ENCODE measurements at places on chromosomes 1 and 21.

GRCh38 chr1:205370780-205371179, 14.1 kb upstream of the KLHDC8A start:
- no peak for DNase-seq

- DNase-seq: no peak
Measured at GRCh38 chr1:227094249-227094966, 154.3 kb downstream of the COQ8A start.

DNA sequence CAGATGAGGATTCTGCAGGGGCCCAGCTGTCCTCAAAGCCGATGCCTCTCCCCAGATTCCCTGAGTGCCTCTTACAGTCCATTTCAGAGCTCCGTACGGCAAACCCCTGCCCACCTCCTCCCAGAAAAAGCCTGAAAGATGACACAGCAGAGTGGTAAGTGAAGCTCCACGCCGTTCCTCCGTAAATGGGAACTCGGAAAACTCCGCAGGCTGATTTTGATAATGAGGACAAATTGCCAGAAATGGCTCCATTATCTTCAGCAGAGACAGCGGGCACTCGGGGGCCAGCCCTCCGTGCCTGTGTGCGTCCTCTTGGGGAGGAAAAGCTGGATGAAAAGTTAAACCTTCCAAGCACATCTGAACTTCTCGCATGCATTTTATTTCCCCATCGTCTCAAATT, 81.1 kb downstream of the NPHP4 start:
- no peak for DNase-seq

GRCh38 chr21:36113647-36114428, 21.0 kb upstream of the CBR3 start:
- DNase-seq: no peak

GRCh38 chr1:184483101-184483683, 96.4 kb downstream of the C1orf21 start:
- DNase-seq: peak; percentile 45

GRCh38 chr1:227568593-227568992, 5.2 kb downstream of the ZNF678 start:
- no peak for DNase-seq

- DNase-seq: peak; percentile 84
Measured at GRCh38 chr1:93798291-93798690, 80.7 kb downstream of the DNTTIP2 start.

GRCh38 chr1:47772960-47773682, 224.1 kb downstream of the TRABD2B start:
- no peak for DNase-seq

GRCh38 chr1:16326833-16327404, 25.4 kb downstream of the FBXO42 start:
- no peak for DNase-seq

DNA sequence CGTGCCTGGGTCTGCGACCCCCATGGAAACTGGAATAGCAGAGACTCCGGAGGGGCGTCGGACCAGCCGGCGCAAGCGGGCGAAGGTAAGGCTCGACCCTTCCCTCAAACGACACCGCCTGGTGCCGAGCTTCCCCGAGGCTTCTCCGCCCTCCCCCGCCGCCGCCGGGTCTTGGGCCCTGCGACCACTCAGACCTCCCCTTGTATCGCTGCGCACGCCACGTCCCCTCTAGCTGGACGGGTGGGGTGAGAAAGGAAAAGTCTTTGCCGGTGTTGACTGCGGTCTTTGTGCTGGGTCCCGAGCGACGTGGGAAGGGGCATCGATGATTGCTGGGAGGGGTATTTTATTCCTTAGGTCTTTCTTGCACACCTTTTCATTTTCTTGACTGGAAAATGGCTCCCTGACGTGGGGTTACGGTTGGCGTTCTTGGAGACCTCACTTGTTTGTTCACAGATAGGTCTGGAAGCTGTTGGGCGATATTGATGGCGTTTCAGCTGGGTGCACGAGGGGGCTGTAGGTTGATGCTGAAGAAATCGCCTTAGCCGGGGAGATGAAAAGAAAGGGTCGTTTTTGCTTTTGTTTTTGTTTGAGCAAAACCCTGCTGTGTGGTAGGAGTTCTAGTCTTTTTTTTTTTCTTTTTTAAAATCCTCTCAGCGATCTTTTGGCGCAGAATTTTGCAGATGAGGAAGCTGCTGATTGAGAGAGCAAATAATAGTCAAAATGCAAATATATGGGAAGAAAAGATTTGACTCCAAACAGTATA, 776 bp downstream of the KDM1A start:
- DNase-seq: peak; percentile 5

GRCh38 chr1:156844102-156844501, 14.8 kb downstream of the INSRR start:
- no peak for DNase-seq

GRCh38 chr1:166330096-166330495, 163.3 kb upstream of the FAM78B start:
- DNase-seq: no peak

DNA sequence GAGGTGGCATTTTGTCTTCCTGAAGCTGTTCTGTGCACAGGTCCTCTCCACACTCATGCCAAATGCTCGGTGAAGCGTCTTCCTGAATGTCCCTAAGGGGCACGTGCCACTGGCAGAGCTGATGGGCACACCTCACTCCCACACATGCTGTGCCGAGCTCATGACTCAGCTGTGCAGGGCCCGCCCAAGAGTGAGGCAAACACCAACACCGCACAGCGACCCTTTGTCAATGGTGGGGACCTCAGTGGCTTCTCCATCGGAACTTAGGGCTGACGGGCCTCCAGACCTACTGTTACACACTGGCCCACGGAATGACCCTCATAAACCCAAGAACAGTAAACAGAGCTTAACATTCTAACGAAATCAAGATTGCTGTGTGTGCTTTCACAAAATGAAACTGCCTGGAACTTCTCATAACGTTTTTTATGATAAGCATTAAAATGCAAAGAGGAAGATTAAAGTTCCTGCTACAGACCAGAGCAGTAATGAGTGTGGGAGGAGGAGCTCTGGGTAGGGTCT, 89.3 kb downstream of the SIM2 start:
- DNase-seq: no peak

DNA sequence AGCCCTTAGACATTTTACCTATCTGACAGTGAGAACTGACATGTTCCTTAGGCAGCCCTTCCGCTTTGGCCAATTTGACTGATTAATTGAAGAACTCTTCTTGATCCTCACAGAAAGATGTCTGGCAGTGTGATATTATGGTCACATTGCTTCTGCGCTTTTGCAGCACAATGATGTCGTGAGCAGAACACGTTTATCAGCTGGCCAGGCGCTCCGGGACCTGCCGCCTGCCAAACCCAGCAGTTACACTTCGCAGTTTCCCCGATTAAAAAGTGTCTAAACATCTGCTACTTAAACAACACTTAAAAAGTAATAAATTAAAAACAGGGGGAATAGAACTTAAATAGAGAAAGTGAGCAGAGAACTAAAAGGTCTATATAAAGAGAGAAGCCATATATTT, 103.5 kb upstream of the ETS2 start:
- no peak for DNase-seq

DNA sequence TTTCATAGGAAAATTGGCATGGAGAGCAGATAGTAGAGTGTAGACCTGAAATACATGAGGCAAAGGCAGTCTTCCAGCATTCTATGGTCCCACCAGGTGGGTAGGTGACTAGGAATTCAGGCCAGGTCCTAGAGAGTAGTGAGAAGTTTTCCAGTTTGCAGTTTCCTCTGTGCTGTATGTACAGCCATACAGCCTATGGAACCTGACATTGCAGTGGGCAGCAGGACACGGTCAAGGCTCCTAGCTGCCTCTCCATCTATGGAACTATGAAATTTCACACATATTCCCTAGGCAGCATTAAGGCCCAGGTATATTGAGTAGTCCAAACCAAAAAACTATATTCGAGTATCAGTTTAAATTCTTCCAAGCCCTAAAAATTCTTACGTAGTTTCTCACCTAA, 16.3 kb downstream of the POGK start:
- no peak for DNase-seq

- DNase-seq: no peak
Measured at GRCh38 chr1:14820295-14821085, 222.0 kb downstream of the KAZN start.

DNA sequence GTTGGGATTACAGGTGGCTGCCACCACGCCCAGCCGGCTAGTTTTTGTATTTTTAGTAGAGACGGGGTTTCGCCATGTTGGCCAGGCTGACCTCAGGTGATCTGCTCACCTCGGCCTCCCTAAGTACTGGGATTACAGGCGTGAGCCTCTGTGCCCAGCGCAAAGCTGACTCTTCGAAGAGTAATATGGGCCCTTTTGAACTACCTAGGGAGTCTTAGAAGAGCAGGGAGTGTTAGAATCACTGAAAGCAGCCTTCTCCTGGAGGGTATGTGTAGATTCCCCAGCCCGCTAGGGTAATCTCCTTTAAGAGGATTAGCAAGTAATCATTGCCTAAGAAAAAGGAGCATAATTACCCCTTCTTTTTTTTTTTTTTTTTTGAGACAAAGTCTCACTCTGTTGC, 6.5 kb upstream of the MAST2 start:
- DNase-seq: no peak

GRCh38 chr1:160646180-160646579, 664 bp downstream of the SLAMF1 start:
- no peak for DNase-seq

DNA sequence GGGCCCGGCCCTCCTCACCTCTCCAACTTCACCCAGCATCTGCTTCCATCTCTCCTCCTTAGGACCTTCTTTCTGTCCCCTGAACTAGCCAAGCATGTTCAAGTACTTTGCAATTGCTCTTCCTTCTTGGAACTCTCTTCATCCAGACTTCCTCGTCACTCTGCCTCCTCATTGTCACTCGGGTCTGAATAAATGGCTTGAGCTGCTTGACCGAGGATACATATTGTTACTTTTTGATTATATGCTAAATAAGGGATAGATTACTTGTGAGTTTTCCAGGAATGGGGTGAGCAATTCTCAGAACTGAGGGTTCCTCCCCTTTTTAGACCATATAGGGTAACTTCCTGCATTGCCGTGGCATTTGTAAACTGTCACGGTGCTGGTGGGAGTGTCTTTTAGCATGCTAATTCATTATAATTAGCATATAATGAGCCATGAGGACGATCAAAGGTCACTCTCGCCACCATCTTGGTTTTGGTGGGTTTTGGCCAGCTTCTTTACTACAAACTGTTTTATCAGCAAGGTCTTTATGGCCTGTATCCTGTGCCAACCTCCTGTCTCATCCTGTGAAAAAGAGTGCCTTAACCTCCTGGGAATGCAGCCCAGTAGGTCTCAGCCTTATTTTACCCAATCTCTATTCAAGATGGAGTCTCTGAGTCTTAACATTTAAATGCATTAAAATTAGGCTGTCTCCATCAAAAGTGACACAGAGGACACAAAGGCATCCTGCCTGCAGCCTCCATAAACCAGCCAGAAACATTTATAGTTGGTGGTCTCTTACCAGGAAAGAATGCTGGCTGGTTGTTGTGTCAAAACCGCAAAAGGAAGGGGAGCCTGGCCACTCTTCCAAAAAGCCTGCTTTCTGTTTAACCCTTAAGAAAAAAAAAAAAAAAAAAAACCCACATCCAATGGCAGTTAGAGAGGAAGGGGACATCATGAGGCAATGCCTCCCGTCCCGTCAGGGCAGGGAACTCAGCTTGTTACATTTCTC, 179.3 kb downstream of the KAZN start:
- no peak for DNase-seq

DNA sequence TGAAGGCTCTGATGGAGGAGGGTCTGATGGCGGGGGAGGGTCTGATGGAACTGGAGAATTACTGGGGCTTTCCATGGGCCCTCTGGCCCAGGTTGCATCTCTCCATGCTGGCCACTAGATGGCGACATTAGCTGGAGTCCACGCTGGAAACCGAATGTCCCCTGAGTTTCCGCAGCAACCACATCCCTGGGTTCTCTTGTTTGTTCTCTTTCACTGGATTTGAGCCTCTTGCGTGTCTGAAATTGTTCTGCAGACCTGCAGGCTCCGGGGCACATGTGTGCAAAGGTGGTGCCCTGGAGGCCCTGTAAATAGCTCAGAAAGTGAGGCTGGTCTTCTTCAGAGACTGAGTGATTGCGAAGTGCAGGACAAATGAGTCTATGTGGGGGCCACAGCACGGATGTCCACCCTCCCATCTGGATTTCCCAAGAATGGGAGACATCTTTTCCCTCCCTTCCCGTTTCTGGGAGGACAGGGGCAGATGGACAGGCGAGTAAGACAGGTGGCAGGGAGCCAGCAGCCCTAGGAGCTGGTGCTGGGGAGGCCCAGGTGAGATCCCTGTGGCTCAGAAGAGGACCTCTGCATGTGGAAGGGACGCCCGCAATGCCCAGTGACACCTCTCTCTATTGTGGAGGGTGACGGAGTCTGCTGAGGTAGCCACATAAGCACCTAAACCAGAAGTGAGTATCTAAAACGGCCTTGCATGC, 73.2 kb upstream of the ABCG1 start:
- peak; percentile 43 for DNase-seq

DNA sequence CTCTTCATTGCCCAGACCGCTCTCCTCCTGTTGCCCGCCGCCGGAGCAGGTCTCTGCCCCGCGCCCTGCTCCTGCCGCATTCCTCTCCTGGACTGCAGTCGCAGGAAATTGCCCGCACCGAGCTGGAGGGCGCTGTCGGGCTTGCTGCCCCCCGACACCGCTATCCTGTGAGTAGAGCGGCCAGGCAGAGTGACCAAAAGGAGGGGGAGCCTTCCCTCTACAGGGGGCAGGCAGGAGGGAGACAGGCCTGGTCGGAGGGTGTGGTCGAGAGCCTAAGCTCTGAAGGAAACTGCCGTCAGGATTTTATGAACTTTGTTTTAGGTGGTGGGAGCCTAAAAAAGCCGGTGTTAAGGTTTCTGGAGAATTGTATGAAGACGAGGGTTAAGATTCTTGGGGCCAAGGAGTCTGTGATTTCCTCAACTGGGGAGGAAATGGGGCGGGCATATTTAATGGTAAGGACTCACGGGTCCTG, 517 bp downstream of the LRIG2 start:
- DNase-seq: peak; percentile 65

GRCh38 chr1:67830928-67831830, 2.1 kb downstream of the GNG12 start:
- DNase-seq: no peak

All from HFFc6 (cell line).